ENCODE measurements at places on chromosomes 4 and X.

DNA sequence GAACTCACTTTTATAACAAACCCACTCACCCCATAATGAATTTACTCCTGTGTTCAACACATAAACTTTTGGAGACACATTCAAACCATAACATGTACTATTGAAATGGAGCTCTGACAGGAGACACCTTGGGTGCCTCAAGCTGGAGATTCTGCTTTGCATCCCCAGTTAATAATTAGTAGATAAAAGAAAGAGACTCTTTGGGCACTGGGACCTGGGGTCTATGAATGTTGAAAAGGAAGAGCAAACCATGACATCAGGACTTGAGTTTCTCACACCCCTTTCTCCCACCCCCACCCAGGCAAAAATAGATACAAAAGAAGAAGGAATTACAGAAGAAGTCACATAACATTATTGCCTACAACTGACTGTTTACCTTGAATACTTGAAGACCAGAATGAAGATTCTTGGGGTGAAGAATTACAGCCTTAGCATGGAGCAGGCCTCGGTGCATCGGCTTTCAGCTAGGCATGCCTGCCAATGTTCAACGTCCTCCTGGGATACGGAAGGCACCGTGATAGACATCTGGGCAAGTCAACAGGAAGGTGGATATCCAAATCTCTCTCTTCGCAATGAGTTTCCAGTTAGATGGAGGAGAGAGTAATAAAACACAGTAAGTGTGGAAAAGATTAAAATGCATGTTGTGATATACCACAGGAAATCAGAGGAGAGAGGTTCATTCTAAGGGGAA, 316.0 kb downstream of the TRIML1 start:
- no peak for DNase-seq

DNA sequence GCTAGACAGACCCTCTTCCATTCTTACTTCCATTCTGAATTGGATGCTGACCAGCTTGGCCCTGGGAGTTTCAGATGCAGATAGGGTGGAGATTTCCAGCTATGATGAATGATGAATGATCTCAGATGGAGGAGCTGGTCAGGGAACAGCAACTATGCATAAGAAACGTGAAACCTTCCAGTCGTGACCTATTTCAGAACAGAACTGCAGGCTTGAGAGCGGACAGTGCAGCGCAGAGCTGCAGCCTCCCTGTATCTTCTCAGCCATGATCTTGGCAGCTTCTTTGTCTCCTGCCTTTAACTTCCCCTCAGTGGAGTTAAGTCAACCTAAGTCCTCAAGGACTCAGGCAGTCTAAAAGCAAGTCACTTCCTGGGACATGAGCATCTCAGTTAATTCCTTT, 43.3 kb upstream of the HAND2 start:
- DNase-seq: no peak

- DNase-seq: no peak
These were observed 1101.7 kb upstream of the INTU start for GRCh38 chr4:126530996-126531585.

DNA sequence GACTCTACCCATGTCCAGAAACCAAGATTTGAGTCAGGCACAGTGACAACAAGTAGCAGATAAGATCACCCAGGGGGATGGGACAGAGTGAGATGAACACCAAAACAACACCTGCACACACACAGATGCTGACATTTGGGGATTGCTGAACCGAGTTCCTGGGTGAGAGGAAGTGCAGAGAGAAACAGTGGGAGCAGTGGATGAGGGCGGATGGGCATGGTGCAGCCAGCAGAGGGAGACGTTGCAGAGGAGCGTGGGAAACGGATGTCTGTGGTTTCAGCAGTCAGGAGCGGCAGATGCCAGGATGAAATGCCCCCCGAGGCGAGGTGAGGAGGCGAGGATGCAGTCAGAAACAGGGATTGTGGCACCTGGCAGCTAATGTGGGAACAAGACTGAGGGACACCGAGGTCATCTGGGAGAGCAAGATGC, 78.6 kb upstream of the STS start:
- DNase-seq: peak; percentile 7

GRCh38 chrX:122940199-122940598, 243.9 kb upstream of the GRIA3 start:
- no peak for DNase-seq

DNA sequence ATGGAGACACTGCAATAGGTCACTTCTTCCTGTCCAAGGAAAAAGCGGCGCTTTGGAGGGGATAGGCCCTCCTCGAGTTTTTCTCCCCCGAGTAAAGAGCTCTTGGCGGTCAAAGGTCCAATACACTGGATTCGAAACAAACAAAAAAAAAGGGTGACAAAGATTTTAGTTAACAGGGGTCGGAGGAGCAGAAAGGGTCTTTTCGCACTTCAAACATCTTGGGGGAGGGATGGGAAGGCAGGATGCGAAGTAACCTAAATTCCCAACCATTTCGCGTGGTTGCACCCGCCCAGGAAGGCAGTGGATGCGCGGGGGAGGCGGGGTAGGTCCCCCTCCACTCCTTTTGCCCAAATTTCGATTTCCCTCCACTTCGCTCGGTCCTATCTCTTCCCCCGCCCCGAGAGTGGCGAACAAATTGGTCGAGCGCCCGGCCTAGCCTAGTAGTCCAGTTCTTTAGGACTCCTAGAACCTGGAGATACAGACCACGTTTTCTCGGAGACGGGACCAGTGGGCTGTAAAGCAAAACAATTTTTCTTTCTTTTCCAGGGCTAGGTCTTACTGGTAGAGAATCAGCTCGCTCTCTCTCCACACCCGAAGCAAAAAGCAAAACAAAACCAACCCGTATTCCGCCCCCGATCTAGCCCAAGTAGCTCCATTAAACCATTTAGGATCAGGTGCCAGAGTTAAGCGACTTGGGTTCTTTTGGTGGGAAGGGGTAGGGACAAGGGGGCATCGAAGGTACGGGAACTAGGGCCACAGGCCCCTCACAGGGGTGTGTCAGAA, 2.0 kb upstream of the STAG2 start:
- DNase-seq: no peak

- DNase-seq: no peak
These were observed 313.4 kb downstream of the TENM3 start for GRCh38 chr4:182556580-182556979.

GRCh38 chr4:119721878-119722277, 93.3 kb upstream of the PDE5A start:
- DNase-seq: no peak

- DNase-seq: no peak
These were observed 53.2 kb downstream of the USO1 start for GRCh38 chr4:75777589-75777988.

GRCh38 chr4:140096483-140096861, 57.5 kb downstream of the MAML3 start:
- no peak for DNase-seq

DNA sequence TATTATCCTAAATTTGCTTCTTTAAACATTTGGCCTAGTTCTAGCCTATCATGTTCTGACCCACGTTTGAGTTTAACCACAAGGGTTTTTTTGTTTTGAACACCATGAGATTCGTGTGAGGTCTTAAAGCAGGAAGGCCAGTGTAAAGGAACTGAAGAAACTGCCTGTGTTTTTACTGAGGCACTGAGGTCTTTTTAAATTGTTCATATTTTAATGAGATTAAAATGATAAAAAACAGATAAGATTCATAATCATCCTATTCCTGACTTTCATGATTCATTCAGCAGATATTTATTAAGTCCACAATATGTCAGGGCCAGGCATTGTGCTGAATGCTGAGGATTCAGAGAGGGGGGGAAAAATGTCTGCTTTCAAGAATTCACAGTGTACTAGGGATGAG, 3.2 kb downstream of the RPS6KA3 start:
- no peak for DNase-seq

DNA sequence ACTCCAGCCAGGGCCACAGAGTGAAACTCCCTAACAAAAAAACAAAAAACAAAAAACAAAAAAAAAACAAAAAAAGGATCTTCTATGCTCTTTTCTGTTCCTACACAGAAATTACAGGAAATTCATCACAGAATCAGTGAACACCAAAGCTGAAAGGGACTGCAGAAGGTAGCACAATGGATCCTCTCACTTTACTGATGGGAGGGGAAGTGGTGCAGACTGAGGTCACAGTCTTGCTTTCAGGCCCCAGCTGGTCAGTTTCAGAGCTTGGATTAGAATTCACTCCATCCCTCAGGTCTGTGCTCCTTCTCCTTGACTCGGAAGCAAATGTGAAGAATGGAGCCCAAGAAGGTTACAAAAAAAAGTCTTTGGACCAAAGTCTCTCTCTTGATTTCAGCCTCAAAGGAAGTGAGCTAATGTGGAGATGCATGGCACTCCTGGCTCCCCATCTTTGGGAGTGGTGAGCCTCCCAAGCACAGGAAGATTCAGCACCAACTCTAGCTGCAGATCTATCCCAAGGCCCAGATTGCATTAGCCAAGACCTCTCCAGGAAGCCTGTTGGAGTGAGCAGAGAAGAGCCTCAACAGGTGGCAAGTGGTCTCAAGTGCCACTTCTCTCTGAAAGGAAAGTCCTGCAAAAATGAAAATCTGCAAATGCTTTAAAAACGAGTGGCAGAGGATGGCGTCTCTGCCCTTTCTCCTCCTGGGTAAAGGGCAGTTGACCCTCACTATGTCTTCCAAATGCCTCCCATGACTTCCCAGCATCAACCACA, 176.0 kb downstream of the MAML3 start:
- no peak for DNase-seq

DNA sequence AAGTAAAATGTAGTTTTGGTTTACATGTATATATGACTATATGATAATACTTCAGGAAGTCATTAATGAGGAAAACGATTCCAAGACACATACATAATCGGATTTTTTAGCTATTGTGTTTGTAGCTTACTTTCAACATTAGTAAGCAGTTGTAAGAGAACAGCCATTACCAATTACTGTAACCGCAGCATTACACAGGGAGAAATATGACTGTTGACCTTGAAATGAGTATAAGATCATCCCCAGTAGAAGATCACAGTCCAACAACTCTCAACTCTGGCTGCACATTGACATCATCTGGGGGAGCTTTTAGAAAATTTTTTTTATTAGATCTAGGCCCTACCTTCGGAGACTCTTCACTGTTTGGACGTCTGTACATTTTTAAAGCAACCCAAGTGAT, 762.0 kb upstream of the MAGEB2 start:
- no peak for DNase-seq

DNA sequence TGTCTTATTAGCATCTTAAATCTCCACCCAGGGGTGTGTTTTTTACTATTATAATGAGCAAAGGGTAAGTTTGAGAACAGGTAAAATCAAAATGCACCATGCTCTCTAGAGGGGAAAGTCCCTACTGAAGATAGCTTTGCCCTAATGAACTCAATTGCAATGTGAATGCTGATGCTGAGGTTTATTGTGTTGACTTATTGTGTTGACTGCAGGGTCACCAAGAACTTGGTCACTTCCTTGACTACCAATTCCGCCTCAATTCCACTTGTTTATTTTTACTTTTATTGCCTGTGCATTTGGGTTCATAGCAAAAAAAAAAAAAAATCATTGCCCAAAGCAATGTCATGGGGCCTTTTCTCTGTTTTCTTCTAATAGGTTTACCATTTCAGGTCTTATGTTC, 67.7 kb upstream of the SRD5A3 start:
- DNase-seq: no peak

DNA sequence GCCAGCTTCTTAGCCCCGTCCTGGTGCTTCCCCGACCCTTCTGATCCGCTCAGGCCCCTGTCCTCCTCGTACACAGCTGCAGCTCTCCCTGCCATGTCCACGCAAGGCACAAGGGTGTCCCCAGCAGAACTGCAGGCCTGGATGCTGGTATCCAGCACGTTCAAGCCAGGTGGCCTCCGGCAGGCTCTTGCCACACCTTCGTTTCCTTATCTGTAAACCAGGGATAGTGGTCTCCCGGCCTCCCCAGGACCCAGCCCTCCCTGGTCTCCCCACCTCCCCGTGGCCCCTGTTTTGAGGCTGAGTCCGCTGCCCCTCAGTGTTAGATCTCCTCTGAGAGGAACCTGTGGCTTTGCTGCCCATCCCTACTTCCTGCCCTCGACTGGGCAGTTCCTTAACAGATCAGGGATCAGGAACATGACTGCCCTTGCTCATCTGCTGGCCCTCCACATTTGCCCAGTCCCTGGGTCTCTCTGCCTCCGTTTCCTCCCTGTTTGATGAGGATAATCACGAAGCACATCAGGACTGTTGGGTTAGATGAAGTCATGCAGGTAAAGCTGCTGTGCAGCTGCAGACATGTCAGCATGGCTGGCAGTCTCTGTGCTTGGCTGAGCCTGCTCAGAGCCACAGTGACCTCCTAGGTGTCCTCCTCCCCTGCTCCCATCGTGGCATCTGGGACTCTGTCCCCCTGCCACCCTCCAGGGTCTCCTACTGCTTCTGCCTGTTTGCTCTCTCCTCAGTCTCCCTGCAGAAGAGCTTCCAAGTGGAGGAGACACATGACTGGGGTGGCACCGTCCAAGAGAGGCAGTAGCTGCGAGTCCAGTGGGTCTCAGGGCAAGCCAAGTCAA, 32.9 kb downstream of the PIGG start:
- no peak for DNase-seq

DNA sequence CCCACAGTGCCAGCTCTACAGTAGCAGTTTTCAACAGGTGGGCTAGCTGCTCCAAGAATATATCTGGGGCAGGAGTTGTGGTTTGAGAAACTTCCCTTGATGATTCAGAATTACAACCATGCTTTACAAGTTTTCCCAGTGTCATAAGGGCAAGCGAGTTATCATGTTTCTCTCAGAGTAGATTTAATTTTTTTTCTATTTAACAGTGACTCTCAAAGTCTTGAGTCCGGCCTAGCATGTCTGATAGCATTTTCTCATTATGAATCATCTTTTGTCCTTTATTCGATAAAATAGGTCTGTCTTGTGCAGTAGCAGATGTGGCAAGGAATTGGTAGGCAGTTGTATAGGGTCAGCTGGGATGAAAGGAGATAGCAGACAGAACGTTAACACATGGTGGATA, 62.2 kb upstream of the SPANXD start:
- DNase-seq: no peak

- no peak for DNase-seq
These were observed 698.7 kb downstream of the GABRG1 start for GRCh38 chr4:45425135-45425534.

GRCh38 chr4:2074588-2074987, 15.5 kb downstream of the NAT8L start:
- DNase-seq: no peak

- DNase-seq: no peak
These were observed 41.7 kb downstream of the ATP11C start for GRCh38 chrX:139890991-139891700.

DNA sequence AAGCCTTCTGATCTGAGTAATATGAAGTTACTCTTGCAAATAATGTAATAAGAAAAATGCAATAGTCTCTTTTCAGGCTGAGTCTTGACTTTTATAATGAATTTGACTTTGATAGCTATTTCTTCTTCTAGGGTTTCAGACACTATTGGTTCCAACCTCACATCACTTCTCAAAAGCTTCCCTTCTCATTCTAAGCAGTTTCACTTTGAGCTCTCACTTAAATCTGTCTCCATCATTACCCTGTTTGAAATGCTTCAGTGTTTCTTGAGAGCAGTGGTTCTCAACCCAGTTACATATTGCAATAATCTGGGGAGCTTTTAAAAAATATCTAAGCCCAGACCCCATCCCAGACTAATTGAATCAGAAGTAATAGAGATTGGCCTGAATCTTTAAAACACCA, 40.5 kb upstream of the BMP2K start:
- DNase-seq: no peak

GRCh38 chr4:181938631-181939030, 304.6 kb upstream of the TENM3 start:
- no peak for DNase-seq

- no peak for DNase-seq
These were observed 795.2 kb downstream of the TRIML1 start for GRCh38 chr4:188934320-188934962.
